ENCODE measurements at places on chromosomes 16 and 17.

GRCh38 chr17:57602896-57603295, 142.2 kb downstream of the CCDC182 start:
- DNase-seq: no peak

GRCh38 chr16:8730335-8730915, 56.0 kb downstream of the ABAT start:
- no peak for DNase-seq

DNA sequence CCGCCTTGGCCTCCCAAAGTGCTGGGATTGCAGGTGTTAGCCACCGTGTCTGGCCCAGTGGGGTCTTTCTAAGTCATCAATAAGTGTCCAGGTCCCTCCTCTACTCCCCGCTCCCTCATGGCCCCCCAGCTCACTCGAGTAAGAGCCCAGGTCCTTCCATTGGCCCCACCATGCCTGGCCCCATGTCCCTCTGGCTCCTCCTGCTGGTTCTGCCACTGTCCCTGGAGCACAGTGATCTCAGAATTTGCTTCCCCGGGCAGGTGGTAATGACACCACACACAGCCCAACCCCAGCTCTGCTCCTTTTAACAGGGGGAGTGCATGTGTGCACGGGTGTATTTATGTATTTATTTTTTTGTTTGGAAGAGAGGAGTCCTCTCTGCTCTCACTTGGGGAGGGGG, 19.6 kb downstream of the MGAT5B start:
- no peak for DNase-seq

GRCh38 chr17:78202666-78203065, 11.4 kb upstream of the BIRC5 start:
- no peak for DNase-seq

DNA sequence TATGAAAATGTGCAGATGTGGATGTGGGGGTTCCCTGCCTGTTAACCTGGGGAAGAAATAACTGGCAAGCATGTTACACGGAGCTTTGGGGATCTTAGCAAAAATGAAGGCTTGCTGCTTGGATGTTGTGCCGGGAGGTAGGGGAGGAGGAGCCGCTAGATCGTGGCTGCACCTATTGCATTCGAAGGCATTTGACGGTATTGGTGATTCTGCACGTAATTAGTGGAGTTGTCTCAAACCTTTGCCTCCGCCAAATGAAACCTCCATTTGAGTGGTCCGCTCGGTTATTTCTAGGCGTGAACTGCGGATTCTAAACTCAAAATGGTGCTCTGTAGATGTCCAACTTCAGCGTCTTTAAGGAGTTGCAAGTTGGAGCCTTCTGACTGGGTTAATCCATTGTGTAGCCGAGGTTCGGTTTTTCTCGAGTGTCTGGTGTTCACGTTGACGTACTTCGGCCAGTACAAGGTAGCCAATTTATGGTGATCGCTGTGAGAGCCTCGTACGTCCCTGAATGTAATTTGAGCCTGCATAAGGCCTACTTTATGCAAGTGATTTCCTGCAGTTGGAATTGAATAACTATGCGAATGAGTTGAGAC, 1.5 kb downstream of the TNRC6C start:
- peak; percentile 19 for DNase-seq

GRCh38 chr16:16861546-16861945, 482.6 kb downstream of the NPIPA7 start:
- DNase-seq: no peak

DNA sequence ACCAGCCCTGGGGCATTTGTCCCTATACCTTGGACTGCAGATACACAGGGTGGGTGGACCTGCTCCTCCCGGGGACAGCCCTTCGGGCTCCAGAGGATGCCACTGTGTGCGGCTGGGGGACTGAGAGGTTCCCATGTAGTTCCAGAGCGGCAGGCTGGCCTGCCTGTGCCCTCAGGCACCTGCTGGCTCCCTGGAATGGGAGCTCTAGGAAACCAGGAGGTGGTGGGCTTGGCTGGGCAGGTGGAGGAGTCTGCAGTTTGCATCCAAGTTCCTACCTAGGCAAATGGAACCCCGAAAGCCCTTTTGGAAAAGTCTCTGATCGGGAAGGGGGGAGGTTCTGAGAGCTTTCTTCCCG, 982 bp downstream of the DBNDD1 start:
- DNase-seq: no peak

GRCh38 chr17:46773676-46774075, 44.8 kb downstream of the WNT3 start:
- no peak for DNase-seq
